ENCODE measurements at places on chromosomes 12 and 14.
A peak's percentile ranks its signal among the peaks of the same experiment; 100 is the strongest.

DNA sequence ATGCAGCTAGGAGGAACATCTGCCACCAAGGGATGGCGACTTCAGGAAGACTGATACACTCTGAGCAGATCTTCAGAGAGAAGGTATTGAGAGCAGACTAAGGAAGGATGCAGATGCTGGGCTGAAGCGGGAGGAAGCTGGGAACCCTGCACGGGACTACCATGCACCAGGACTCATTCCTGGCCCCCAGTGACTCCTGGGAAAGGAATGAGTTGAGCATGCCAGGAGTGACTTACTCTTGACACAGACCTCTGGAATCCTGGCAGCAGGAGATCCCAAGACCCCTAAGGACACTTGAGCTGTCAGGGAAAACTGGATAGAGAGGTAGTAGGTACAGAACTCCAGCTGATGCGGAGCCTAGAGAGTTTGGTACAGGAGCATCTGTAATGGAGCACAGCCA, 336.1 kb downstream of the RPS29 start:
- DNase-seq: no peak

GRCh38 chr12:106093246-106093645, 45.5 kb downstream of the NUAK1 start:
- DNase-seq: no peak

DNA sequence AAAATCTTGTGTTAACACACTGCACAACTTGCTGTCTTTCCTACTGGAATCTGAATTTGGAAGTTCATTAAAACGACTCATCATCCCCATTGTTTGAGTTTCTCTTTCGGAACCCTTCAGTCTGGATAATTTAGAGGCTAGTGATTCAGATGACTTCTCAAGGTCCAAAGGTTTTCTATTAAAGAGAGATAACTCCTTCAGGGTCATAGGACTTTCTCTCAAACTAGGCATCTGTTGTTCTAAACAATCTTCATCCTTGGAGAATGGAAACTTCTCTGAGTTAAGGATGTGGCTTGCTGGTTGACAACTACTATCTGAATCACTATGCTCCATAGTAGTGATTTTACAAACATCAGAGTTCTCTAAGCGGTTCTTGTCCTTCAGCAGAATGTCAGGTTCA, 4.4 kb downstream of the MLH3 start:
- DNase-seq: no peak

- DNase-seq: no peak
Measured at GRCh38 chr12:122724641-122725243, 5.9 kb downstream of the HCAR1 start.

- peak; percentile 76 for DNase-seq
Measured at GRCh38 chr14:104723651-104724406, at the start of gene ADSS1. ADSS1 (plus strand) TSS chr14:104724229; CDS start chr14:104724271, 42 bp downstream.

DNA sequence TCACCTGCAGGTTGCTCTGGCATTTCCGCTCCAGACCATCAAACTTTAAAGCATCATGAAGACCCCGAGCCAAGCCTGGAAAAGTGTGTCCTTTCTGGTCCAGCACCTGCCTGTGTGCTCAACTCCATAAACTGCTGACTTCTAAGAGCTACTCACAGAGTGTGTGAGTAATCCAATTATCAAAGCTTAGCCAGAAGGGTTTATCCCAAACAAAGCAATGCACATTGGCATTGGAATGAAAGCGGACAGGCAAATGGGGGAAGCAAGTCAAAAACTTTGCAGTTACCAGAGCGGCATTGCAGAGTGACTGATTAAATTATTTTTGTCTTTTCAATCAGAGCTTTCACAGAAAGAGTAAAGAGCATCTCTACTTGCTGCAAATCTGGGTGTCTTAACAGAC, 1262.4 kb upstream of the SEL1L start:
- DNase-seq: no peak

GRCh38 chr14:103695296-103696069, 19.8 kb downstream of the XRCC3 start:
- no peak for DNase-seq
